ENCODE measurements at places on chromosomes 3 and 15.
A peak's percentile ranks its signal among the peaks of the same experiment; 100 is the strongest.

- DNase-seq = no peak
Measured at GRCh38 chr3:119524931-119525662, 26.8 kb downstream of the TIMMDC1 start.

DNA sequence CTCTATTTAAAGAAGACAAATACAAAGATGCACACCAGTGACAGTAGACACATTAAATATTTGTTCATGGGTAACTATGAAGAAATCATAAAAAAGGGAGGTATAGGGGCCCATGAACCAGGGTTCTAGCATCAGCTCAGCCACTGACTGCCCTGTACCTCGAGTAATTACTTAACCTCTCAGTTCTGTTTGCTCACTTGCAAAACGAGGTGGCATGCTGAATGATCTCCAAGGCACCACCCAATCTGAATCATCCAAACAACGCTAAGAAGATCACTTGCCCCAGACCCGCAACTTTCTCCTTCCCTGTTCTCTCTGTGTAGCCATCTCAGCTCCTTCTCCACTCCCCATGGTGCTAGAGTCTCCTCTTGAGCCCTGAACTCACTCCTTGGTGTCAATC lies 374.7 kb downstream of the VPS13C start:
- DNase-seq = no peak

GRCh38 chr3:147113293-147114044 lies 292.9 kb downstream of the ZIC4 start:
- DNase-seq = no peak

- DNase-seq = no peak
Measured at GRCh38 chr3:179401561-179401960, 49.7 kb downstream of the GNB4 start.

- DNase-seq = no peak
Measured at GRCh38 chr3:64667138-64667537, 20.7 kb downstream of the ADAMTS9 start.

GRCh38 chr15:89217031-89217430 lies 4.3 kb downstream of the RLBP1 start:
- no peak for DNase-seq

- DNase-seq = no peak
Measured at GRCh38 chr15:63430766-63431451, 49.3 kb upstream of the CA12 start.

DNA sequence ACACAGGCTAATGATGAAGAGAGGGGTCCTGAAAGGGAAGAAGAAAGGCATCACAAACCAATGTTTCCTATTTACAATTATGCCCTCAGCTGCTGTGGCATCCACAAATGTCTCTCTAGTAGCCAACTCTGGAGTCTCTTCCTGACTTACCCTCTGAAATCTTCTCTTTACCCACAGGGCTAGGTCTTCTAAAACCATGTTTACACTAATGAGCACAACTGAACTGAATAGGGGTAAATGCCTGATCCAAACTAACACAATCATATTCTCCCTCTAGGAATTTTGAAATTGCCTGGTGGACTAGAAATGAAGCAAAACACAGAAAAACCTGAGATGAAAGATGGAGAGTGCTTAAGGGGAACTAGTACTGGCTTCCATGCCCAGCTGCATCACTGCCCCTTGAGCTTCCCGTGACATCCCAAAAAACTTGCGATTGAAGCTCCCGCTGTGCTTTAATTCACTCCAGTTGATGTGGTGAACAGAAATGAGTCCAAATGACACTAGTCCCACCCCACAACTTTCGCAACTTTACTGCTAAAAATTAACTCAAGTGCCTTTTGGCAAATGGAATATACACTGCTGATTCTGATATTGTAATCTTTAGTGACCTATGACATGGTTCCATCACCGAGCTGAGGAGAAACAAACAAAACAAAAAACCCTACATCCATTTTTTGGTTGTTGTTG lies 32.8 kb downstream of the CFAP20DC start:
- no peak for DNase-seq

DNA sequence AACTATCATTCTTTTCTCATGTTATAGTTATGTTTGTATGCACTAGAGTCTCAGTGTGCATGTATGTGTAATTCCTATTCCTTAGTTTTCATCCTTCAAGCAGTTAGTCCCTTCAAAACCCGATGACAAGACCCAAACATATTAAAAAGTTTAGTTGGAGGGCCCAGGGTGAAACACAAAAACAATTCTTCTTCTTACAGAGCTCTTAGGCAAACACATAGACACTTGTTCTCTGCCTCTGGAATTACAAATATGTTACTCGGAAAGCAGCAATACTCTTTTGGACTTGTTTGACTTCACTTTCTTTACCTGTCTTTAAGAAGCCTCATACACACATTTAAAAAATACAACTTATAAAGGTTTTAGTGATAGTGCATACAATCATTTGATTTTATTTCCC lies 763 bp upstream of the CNTN6 start:
- DNase-seq = no peak

- DNase-seq = no peak
Measured at GRCh38 chr15:73838831-73839426, 34.4 kb upstream of the TBC1D21 start.

DNA sequence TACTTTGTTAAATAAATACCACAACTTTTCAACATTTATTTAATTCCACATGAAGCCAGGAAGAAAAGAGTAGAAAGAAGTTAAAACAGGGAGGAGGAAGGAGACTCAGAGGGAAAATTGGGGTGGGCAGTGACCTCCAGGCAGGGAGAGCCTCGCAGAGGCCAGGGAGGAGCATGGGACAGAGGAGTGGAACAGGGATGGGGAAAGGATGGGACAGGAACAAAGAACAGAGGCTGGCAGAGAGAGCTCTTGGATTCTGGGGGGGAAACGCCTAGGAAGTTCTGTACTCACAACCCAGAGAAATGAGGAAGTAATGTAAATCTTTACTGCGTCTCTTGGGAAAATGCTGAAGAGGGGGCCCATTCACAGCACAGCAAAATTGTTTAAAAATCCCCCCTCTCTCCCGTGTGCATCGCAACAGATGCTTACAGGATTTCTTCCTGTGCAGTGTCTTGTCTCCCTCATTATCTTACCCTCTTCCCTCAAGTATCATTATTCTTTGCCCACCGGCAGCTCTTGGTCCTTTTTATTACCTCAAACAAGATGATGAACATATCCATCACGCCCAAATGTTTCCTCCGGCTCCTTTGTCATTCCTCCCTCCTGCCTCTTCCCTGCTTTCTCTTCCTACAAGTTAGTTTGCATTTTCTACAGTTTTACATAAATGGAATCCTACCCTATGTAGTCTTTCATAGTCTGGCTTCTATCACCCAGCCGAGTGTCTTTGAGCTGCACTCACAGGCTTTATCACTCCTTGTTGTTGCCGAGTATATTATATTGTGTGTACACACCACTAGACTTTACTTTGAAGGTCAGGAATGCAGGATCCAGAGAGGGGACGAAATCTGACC lies 65.5 kb downstream of the ARHGAP31 start:
- DNase-seq = no peak

DNA sequence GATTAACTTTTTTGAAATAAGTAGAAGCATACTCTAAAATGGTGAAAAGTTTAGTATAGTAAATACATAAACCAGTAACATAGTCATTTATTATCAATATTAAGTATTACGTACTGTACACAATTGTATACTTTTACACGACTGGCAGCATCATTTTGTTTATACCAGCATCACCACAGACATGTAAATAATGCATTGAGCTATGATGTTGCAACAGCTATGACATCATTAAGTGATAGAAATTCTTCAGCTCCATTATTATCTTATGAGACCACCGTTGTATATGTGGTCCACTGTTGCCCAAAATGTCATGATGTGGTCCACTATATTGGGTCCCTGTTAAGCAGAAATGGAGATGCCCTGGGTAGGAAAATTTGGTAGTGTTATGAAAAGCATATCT lies 51.3 kb downstream of the DRD3 start:
- DNase-seq = no peak

DNA sequence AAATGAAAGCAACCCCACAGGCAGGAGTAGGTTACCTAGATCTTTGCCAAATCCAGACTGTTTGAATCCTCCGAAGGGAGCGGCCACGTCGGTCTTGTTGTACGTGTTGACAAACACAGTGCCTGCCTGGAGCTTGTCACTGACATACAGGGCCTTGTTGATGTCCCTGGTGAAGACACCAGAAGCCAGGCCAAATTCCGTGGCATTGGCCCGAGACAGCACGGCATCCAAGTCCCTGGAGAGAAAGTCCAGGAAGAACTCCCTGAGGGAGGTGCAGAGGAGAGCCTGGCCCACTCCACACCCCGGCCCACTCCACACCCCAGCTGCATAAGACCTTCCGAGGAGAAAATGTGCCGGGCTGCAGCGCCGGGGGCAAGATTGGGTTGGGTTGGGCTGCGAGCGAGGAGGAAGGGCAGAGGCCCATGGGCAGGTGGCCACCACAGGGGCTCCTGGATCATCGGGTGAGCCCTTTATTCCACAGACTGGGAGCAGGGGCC lies 21.8 kb upstream of the SLC41A3 start:
- DNase-seq = no peak

- DNase-seq = no peak
Measured at GRCh38 chr3:4906107-4906621, 73.1 kb upstream of the BHLHE40 start.

- DNase-seq = no peak
Measured at GRCh38 chr3:195403244-195403643, 39.6 kb downstream of the ACAP2 start.

GRCh38 chr3:18369551-18370185 lies 55.5 kb downstream of the SATB1 start:
- no peak for DNase-seq

- no peak for DNase-seq
Measured at GRCh38 chr15:29935296-29936004, 113.2 kb upstream of the TJP1 start.

DNA sequence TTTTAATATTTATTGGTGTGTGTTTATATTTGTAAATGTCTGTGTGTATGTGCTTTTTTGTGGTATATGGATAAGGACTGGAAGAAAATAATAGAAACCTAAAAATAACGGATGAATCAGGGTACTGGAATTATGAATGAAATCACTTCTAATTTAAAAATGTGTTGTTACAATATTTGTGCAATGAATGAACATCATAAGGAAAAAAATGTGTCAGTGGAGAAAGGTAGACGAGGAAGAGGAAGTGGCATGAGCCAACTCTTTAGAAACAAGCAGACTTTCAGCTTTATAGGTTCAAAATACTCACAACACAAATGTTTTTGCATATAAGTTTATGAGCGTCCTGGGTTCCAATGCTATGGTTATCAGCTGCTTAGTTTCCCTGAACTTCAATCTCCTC lies 59.4 kb downstream of the SOX2 start:
- DNase-seq = no peak

- no peak for DNase-seq
Measured at GRCh38 chr15:92951800-92952457, 51.8 kb downstream of the CHD2 start.

- DNase-seq = no peak
Measured at GRCh38 chr3:23580096-23580713, 225.6 kb upstream of the UBE2E1 start.

DNA sequence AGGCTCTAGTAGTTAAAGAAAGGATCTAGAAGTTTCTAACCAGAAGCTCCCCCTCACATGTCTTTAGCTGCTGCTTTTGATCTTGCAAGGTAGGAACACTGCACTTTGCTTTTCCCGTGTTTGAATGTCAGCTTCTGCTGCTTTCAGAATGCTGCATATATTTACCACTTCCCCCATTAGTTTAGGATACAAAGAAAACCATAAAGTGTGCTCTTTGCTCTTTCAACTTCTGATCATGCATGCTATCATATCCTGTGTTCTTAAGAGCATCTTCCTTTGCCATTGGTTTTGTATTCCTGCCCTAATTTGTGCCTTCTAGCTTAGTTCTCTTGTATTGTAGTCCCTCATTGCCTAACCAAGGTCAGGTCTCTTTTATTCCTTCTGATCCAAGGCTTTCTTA lies 43.3 kb downstream of the ZNF609 start:
- DNase-seq = peak; percentile 37

DNA sequence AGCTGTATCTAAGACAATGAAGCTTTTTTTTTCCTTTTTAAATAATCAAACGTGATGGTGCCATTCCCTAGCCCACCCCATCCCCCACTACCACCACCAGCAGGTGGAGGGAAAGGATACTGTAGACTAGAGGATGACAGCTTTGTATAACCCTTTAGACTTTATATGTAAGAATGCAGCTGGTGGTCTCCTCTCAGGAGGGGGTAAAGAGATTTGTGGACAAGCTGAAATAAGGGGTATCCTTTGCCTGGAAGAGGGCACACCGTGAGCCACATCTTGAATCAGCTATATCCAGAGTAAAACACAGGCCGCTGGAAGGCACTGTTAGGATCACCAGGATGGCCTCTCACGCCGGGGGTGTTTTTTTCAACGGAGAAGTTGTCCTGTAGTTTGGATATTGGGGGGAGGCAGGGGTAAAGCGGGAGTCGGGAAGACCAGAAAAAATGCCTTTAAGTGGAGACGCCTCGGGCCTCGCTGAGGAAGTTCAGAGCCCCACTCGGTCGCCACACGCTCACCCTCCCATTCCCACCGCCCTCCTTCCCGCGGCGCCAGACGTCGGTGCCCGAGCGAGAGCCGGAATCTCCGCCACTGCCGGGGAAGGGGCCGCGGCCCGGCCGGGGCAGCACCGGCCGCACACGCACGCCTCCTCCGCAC lies 986 bp downstream of the KPNA4 start:
- DNase-seq = peak; percentile 2

DNA sequence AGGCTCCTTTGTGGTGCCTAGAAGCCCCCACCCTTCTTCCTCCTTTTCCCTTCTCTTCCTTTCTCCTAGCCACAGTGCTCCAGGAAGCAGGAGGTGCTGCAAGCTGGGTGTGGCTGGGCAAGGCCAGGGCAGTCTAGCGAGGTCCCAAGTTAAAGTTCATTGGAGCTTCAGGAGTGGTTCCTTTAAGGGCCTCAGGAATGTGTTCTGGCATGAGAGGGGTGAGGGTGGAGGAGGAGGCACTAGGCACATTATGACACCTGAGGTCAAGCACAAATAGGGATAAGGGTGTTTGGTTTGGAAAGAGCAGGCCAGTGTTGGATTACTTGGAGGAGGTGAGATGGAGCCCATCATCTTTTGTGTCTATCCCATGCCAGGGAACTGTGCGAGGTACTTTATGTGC lies 258.7 kb downstream of the TLE3 start:
- DNase-seq = no peak

GRCh38 chr3:114799816-114800215 lies 347.3 kb downstream of the ZBTB20 start:
- DNase-seq = no peak

DNA sequence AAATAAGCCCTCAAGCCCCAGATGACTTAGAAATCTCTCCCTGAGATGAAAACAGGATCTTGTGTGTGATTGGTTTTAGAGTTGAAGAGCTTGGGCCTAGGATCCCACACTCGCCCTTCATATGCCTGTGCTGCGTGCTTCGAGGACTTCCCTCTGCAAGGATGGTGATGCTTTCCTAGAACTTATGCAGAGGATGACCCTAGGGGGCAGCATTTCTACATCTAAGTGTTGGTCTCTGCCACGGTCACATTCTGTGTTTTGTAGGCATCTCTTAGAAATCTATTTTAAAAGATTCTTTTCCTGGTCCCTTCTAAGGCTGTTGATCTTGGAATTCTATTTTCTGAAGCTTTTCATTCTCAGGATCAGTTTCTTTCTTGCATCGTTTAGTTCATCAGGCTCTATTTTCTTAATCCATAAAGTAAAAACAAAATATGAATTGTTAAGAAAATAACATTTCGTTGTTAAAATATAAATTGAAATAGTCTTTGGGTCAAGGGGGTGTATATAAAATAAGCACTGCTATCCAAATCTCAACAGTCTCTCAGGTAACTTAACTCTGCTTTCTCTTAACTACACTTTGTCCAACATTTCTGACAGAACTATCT lies 45.7 kb downstream of the WDR76 start:
- DNase-seq = no peak
